Esophagus mucosa (tissue), 1 donor: ENCODE measurements at places on chromosomes 7 and 10. TPM values are rescaled to one million over a fixed set of nuclear protein-coding genes. Genes with fewer than 3 reads are reported as not detected.

GRCh38 chr10:110527731-110528171 is 30.0 kb downstream of the DUSP5 start:
- no peak for ATAC-seq

DNA sequence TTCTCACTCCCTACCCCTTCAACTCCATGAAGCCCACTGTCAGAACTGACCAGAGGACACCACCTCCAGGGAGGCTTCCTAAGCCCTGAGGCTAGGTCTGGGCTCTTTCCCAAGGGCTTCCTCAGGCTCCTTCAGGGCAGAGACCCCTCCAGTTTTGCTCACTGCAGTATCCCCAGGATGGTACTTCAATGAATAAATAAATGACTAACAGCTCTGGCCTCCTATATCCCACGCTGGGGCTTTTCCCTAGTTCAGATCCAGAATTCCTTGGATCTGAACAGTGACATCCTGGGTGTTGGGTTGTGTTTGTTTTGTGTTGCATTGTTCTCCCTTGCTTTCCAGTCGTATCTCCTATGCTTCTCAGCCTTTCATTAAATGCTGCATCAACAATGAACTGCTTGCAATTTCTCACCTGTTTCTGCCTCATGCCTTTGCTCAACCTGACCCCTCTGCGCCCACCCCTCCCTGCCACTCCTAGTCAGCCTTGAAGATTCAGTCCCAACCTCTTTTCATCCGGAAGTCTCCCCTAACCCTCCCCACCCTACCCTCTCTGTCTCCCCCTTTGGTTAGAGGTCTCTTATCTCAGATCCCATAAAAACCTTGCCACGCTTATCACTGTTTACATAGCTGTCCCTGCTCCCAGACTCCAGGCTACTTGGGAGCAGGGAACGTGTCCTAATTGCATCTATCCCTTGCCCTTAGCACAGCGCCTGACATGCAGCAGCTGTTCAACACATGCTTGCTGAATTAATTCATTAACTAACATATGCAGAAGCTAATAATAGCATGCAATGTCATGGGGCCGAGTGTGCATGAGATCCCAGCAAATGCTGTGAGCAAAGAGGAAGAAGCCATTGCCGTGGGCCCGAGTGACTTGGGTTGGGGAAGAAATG is 41.7 kb downstream of the PPP1R3C start:
- ATAC-seq: peak; percentile 6

The CYP26C1 gene
- not detected for total RNA-seq

DNA sequence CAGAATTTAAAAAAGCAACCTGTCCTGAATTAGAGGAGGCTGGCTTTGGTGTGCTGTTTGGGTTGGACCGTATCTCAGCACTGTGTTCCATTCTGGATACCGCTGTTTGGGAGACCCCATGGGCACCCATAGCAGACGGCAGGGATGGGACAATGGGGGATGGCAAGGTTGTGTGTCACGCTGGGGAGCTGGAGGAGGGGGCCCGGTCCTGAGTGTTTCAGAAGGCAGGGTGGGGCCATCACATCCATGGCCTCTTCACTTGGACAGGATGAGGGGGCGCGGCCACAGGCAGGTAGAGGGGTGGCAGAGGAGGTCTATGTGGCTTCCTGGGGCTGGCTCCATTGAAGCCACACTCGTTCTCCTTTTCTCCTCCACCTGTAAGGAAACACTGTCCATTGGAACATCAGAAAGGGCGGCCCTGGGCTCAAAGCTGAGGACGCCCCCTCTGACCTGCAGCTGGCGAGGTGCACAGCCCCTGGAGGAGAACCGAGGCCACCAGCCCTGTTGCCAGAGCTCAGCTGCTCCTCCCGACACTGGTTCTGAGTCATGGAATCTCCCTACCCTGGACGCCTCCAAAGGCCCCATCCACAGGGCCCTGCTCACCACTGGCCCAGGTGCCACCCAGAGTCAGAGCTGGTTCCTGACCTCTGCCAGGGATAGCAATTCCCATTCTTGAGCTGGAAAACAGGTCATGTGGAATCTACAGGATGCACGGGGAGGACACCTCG is 587.3 kb downstream of the DNAJB6 start:
- ATAC-seq: no peak

- ATAC-seq: no peak
Observed at GRCh38 chr7:39073432-39073831, 95.7 kb downstream of the POU6F2 start.

GRCh38 chr7:108442039-108442568 is 14.1 kb downstream of the NRCAM start:
- peak; percentile 32 for ATAC-seq
